ENCODE measurements at places on chromosomes 6 and 20. TPM values are rescaled to one million over a fixed set of nuclear protein-coding genes. Genes with fewer than 3 reads are reported as not detected.

UST gene
- 0.90 TPM for total RNA-seq

COX4I2 gene
- not detected for total RNA-seq

CD40 gene
- total RNA-seq: 2.9 TPM

ADGRG6 gene
- total RNA-seq: 0.61 TPM

PKIB gene
- 0.54 TPM for total RNA-seq

MUC22 gene
- total RNA-seq: not detected

CCR6 gene
- total RNA-seq: 10.3 TPM

RANBP9 gene
- total RNA-seq: 81.9 TPM

BRPF3 gene
- 36.9 TPM for total RNA-seq

HRH3 gene
- not detected for total RNA-seq

GRM1 gene
- not detected for total RNA-seq

VWA7 gene
- total RNA-seq: 0.65 TPM

GRM4 gene
- total RNA-seq: not detected

C4A gene
- 3.0 TPM for total RNA-seq

STK4 gene
- total RNA-seq: 253 TPM

C6orf58 gene
- not detected for total RNA-seq

TCF21 gene
- not detected for total RNA-seq

PRR18 gene
- total RNA-seq: not detected

SAMD5 gene
- not detected for total RNA-seq

FAM83B gene
- total RNA-seq: not detected
